ENCODE measurements at places on chromosomes 4 and X. TPM values are rescaled to one million over a fixed set of nuclear protein-coding genes. Genes with fewer than 3 reads are reported as not detected.

Gene FTSJ1
- 69.2 TPM for total RNA-seq

Gene DUSP9
- total RNA-seq, result not detected

Gene GPRASP2
- 3.8 TPM for total RNA-seq

Gene PLS3
- 5.1 TPM for total RNA-seq

Gene MAGEA1
- not detected for total RNA-seq

Gene PDCL2
- not detected for total RNA-seq

Gene MID2
- total RNA-seq, result 0.54 TPM

Gene FAM47E
- total RNA-seq, result 1.3 TPM

Gene BMPR1B
- total RNA-seq, result 2.4 TPM

Gene ADGRL3
- under 0.01 TPM for total RNA-seq

Gene ASB12
- 0.81 TPM for total RNA-seq

Gene BMX
- 0.27 TPM for total RNA-seq

Gene GUCY1B1
- 29.6 TPM for total RNA-seq

Gene FHIP1A
- total RNA-seq, result under 0.01 TPM

Gene GLOD5
- 0.27 TPM for total RNA-seq

Gene EGFL6
- not detected for total RNA-seq

Gene FGFBP2
- 1.6 TPM for total RNA-seq

Gene ARMCX2
- 16.2 TPM for total RNA-seq

Gene MAGEC3
- under 0.01 TPM for total RNA-seq

Gene GAGE12F
- not detected for total RNA-seq

Gene ZNF630
- 1.3 TPM for total RNA-seq

Gene F8A1
- total RNA-seq, result 6.7 TPM

Gene TGIF2LX
- not detected for total RNA-seq
